NCI-H2227 treated with DMSO at 0.1 percent for 48 hours (cell line): ENCODE measurements at places on chromosomes 12 and 14.

GRCh38 chr14:83777516-83777915 is 1752.4 kb upstream of the FLRT2 start:
- no peak for DNase-seq

DNA sequence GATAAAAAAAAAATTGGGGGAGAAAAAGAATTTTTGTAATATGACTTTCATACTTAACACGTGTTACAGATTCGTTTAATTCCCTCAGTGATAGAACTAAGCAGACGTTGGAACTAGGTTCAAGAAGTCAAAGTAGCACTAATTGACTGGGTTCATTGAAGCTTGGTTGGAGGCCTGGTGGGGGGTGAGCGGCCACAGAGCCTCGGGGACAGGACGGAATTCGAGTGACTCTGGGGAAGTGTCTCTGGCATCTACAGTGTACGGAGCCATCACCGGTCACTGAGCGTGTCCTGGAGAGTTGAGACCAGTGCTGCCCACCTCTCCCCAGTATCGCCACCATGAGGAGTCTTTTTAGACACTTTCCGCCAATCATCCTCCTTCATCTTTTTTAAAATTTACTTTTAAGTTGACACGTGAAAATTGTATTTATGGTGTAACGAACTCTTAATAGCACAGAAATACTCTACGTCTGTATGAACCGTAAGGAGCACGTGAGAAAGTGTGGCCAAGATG is 1.3 kb downstream of the ZFYVE21 start:
- DNase-seq: no peak

- DNase-seq: no peak
Observed at GRCh38 chr14:78412475-78412874, 242.3 kb downstream of the NRXN3 start.

DNA sequence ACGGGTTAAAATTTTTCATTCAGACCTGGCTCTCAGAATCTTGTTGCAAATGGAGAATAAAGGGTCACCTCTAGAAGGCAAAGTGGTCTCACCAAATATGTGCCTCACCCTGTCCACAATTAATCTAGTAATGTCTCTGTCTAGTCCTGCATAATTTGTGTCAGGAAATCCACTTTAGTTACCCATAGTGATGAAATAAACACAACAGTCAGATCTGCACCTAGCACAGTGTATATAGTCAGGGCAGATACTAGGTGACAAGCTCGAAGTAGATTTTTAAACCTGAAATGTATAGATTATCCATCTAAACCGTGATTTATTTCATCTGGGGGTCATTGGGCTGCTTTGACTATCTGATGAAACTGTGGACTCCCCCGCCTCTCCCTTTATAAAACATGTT is 15.9 kb upstream of the FLVCR2 start:
- no peak for DNase-seq

GRCh38 chr14:31128601-31129526 is 78.7 kb downstream of the HECTD1 start:
- DNase-seq: no peak

- no peak for DNase-seq
Observed at GRCh38 chr14:71852181-71852580, 80.0 kb upstream of the RGS6 start.

- no peak for DNase-seq
Observed at GRCh38 chr12:102912258-102912657, 4.8 kb downstream of the PAH start.

- DNase-seq: no peak
Observed at GRCh38 chr14:96484399-96484798, 17.8 kb upstream of the PAPOLA start.

GRCh38 chr14:34372786-34373185 is 89.3 kb downstream of the SPTSSA start:
- DNase-seq: no peak

GRCh38 chr14:50619569-50620141 is 48.5 kb downstream of the SAV1 start:
- DNase-seq: no peak

GRCh38 chr12:113003636-113004035 is 25.3 kb downstream of the OAS2 start:
- DNase-seq: no peak

DNA sequence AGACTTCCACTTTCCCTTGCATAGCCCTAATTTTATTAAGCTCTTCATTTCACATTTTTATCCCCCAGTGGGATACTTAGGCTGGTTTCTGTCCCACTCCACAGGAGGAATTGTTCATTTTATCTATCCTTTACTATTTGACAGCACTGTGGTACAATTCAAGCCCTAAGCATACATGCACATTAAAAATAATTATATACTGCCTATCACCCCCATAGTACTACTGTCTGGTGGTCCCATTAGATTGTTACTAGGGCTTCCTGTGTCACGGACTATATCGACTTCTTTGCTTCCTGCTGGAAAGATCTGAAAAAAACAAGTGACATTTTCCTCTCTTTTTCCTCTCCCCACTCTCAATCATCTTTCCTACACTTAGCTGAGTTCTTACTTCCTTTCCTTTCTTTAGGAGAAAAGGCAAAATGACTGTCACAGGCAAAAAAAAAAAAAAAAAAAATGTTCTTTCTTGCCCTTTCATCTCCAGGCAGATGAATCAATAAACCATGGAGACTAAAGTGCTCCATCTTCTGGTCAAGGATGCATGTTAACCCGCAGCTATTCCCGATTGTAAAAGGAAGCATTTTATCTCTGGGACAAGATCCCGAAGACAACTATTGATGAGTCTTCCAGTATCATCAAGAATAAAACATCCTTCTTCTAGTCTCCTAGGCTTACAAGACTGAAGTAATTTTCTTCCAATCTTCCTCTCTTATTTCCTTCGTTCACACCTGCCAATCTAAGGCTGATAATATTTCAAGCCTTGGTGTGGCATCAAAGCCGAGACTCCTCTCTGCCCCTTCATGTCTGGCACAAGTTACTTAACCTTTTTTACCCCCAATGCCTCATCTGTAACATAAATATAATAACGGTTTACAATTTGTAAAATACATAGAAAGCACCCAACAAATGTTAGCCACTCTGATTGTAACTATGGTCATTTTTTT is 94.4 kb upstream of the PLEKHG7 start:
- peak; percentile 86 for DNase-seq

GRCh38 chr12:17992002-17992656 is 97.9 kb downstream of the RERGL start:
- DNase-seq: peak; percentile 19

DNA sequence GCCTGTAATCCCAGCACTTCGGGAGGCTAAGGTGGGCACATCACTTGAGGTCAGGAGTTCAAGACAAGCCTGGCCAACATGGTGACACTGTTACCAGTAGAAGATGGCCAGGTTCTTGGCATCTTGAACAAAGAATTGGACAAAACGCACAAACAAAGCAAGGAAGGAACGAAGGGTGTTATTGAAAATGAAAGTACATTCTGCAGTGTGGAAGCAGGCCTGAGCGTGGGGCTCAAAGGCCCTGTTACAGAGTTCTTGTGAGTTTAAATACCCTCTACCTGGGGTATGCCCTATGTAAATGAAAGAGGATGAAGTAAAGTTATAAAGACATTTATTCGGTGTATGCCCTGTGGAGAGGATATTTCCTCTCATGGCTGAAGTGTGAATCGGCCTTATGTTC is 20.8 kb upstream of the CDK17 start:
- no peak for DNase-seq

DNA sequence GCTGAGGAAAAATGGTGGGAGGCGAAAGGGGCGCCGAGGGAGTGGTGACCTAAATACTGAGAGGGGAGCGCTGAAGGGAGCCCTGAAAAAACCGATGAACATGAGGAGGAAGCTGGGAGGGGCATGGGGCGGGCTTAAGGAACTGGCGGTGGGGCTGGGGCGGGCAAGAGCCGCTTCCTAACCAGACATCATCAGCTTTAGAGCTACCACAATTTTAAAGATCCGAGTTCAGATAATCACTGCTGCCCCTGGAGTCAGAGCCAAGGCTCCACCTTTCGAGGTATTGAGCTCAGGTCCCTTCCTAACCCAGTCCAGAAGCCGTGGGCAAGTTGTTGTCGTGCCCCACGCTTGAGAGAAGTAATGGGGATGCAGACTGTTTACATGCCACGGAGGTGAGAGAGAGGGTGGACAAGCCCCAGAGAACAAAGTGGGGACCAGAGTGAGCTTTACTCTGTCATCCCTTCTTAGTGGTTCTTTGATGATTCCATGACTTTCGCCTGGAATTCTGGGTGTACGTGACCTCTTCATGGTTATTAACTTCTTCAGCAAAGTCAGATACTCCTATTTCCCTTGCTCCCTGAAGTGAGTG is 393 bp downstream of the ORMDL2 start:
- no peak for DNase-seq

- no peak for DNase-seq
Observed at GRCh38 chr12:123952037-123952436, 20.6 kb downstream of the CCDC92 start.

DNA sequence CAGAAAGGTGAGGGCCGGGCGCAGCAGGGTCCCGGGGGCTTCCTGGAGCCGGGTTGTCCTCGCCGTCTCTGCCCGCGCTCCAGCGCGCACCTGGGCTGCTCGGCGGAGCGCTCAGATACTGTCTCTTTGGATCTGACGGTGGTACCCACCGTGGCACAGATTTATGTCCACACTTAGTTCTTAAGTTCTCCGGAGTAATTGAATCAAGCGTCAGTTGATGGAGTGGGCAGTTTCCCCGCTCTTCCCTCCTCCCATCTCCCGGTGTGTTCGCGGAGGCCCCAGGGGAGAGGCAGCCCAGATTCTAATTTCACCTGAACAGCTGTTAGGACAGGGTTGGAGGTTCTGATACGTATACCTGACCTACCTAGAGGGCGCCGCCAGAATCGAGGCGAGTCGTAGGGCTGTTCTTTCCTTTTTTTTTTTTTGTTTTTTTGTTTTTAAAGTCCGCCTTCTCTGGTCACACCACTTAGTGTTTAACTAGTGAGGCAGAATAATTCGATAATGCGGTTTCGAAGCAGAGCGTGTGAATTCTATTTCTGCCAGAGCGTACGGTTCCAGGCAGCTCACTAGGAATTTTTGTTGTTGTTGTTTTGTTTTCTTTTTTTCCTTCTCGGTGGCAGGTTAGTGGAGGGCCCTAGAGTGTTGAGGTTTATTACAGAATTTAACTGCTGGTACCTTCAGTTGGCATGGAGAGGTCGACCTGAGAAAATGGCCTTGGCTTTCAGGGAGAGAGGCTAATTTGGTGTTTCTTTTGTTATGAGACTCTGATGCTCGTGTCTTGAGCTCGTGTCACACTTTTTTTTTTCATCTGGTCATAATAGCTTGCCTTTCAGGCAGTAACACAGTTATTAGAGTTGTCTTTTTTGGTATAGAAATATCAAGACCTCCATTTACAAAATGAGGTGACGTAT is 22.3 kb upstream of the GNS start:
- DNase-seq: peak; percentile 73

- no peak for DNase-seq
Observed at GRCh38 chr14:39451811-39452210, 19.6 kb upstream of the FBXO33 start.

DNA sequence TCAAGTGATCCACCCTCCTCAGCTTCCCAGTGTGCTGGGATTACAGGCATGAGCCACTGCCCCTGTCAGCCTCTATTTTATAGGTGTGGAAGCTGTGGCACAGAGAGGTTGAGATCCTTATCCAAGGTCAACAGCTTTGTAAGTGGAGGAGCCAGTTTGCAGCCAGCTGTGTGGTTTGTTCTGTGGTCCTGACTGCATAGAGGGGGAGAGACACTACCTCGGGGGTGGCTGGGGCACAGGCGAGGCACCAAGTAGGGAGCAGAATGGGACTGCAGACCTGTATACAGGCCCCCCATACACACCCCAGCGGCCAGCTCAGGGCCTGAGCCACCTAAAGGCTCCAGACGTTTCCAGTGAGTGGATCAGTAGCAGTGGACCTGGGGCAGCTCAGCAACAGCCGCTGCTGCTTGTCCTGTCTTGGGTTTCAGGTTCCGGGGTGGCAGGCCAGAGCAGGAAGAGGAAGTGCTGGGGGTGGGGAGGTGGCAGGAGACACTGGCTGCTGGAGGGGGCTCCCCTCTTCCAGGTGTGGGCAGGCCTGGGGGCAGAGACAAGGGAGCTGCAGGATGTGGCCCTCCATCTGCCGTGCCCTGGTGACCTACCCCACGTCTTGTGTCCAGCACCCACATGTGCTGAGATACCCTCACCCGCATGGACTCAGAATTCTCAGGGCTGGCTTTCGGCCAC is 11.0 kb downstream of the ORAI1 start:
- DNase-seq: no peak

DNA sequence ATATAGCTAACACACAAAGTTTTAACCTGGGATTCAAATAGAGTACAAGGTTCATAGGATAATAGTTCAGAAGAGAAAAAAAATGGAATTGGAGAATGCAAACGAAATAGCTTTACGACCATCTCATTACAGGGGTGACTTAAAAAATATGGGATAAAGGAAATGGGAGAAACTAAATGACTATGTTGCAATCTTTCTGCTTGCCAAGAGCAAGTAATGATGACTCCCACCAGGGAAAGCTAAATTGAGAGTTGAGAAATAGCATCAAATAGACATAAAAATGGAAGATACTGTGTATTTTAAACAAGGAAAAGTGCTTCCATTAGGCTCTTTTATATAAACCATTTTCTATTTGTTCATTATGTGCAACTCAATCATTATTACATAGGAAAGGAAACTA is 155.7 kb upstream of the ATXN7L3B start:
- no peak for DNase-seq

GRCh38 chr12:125136702-125137101 is 71.5 kb downstream of the AACS start:
- DNase-seq: no peak

DNA sequence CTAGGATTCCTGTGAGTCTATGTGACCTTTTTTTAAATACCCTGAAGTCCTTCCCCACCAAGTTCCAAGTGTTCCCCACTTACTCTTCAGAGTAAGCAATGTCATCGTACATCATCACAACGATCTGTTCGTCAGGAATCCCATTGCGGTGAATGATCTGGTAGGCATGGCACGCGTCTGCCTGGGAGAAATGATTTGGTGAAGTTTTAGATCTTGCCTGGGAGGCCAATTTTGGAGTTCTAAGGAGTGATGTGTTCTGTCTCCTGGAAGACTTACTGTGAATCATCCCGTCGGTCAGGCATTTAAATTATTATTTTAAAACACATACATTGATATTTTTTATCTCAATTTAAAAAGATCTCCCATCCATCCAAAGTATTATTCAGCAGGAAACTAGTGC is 29.8 kb downstream of the LGMN start:
- no peak for DNase-seq

DNA sequence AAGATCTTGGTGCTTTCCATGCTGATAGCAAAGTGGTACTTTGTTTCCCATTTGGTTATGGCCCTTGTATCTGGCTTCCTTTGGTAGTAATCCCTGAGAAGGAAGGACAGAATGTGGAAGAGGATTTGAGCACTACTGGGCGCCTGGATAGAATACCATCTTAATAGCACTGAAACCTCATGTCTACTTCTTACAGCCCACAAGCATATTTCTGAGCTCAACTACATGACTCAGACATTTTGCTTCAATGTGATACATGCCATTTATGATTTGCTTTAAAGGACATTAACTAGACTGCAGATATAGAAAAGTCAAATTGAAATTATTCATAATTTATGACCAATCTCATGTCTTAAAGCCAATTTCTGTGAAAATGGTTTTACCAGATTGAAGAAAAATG is 80.4 kb downstream of the LIN7A start:
- DNase-seq: no peak
